Esophagus squamous epithelium (tissue), 5 donors: ENCODE measurements at places on chromosomes 5 and 9. TPM values are rescaled to one million over a fixed set of nuclear protein-coding genes. Genes with fewer than 3 reads are reported as not detected.
A peak's percentile ranks its signal among the peaks of the same experiment; 100 is the strongest.

DNA sequence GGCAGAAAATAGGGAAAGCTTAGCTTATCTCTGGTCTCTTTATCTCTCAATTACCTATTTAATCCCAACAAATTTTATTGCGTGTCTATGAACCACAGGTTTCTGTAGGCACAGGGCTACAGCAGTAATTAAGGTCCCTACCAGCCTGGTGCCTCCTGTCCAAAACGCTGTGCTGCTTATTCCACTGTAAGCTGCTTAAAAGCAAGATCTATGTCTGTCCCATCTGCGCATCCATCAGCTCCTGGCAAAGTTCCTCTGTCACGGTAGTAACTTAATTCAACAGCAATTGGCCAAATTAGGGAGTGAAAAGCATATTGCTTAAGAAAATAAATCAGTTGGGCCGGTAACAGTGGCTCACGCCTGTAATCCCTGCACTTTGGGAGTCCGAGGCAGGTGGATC is 235.8 kb upstream of the VLDLR start:
- DNase-seq = no peak

DNA sequence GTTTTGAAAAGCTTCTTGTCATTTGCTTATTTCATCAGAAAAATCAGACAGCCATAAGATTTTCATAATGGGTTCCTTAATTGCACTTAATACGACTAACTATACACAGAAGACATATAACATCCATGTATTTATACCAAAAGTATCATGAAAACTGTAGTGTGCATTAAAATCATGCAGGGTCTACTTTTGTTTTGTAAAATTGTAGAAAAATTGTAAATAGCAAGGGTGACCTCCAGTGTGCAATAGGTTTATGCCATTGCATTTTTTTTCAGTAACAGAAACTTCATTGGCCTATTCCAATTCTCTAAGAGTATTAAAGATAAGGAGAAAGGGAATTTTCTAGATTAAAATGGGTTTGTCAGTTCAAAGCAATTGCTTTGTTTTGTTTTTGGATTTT is 307.6 kb downstream of the KIAA0825 start:
- DNase-seq = no peak

GRCh38 chr5:76602094-76602726 is 21.0 kb downstream of the F2RL2 start:
- no peak for DNase-seq

DNA sequence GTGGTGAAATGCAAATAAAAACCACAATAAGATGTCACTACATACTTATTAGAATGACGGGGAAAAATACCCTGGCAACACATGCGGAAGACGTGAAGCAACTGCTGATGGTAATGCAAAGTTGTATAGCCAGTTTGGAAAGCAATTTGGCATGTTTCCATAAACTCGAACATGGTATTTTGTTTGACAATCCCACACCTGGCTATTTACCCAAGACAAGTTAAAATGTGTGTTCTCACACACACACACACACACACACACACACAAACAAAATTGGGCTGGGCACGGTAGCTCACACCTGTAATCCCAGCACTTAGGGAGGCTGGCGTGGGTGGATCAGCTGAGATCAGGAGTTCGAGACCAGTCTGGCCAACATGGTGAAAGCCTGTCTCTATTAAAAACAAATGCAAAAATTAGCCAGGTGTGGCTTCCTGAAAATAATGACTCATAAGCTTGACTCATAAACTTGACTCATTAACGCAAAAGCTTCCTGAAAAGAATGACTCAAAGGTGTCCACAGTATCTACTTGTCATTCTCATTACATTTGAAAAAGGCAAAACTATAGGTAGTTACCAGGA is 456.5 kb downstream of the CDH18 start:
- no peak for DNase-seq

DNA sequence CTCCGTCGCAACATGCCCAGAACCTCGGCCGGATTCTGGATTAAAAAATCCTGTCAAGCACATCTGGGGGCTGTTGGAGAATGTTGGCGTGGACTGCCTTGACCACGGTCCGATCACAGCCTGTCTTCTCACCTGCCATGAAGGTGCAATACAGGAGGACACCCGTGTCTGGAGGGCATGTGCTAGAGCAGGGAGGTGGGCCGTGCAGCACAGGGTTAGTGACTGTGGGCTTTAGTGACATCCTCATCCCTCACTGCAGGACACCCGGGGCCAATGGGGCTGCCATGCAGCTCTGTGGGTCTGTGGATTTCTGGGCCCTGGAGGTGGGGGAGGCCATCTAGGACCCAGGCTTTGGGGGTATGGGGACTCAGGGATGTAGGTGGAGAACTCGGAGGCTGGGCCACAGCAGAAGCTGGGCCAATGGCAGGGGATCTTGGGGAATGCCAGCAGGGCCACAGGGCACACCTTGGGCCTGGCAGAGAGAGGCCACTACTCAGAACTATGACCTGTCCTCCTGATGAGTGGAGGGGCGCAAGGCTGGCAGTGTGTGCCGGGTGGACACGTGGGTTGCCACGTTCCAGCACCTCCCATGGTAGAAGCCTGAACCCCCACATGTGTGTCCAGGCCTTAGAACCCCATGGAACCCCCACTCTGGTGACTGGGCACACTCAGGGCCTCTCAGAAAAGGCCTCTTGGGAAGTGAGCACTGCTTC is 23.3 kb downstream of the ZDHHC11B start:
- DNase-seq = no peak

GRCh38 chr9:127769929-127770582 is 8.4 kb downstream of the SH2D3C start:
- DNase-seq = no peak

Gene NLN
- total RNA-seq = 20.8 TPM

Gene FAM153A
- 6.3 TPM for total RNA-seq

DNA sequence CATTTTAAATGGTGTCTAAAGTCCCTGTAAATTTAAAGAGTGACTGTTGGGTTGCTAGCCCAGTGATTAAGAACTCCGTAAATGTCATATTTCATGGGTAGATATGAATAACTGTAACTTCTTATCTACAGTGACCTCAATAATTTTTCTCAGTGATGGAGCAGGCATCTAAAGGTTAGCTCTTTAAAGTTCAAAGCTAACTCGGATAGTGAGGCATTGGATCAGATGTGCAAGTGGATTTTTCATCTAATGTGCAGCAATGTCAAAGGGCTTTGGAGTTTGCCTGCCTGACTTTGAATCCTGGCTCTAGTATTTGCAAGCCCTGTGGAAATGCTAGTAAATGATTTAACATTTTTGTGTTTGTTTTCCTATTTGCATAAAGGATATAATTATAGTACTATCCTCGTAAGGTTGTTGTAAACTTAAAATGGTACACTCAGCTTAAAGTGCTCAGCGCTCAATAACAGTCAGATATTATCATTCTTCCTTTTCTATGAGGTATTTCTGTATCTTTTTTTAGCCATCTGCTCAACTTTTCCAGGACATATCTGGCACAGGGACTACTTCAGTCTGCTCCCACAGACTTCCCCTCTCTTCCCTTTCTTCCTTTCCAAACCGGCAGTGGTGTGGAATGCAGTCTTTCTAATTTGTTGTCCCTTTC is 163.7 kb upstream of the ELL2 start:
- no peak for DNase-seq

Gene SLC36A3
- total RNA-seq = not detected

DNA sequence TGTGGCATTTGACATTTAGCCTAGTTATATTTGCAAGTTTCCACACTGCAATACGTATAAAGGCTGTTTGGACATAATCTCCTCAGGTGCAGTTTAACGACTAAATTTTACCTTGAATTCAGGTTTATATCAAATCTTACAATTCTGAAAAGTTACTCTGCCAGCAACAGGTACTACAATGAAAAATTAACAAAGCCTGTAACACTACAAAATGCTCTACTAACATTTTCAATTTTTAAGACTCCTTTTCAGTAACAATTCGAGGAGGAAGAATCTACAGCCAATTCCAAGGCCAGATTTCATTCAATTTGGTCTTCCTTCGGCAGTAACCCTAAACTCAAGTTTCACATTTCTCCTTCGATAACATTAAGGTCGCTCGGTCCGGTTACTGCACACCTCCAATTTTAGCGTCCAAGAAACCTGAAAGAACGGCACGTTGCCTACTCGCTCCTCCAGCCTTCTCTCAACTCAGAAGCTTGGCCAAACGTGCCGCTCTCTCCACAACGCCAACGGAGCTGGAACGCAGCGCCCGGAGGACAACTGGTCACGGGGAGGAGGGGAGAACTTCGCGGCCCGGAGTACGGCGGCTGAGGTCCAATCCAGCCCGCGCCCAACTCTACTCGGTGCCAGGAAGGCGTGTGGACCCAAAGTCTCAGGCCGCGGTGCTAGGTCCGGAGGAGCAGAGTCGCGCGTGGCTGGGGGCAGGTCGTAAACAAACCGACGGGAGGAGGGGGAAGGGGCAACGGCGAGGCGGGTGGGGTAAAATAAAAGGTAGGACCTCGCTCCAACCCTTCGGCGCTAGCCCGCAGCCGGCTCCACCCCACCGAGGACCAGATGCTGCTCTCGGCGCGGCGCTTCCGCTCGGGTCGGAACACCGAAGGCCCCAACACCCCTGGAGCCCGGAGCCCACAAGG is 681 bp downstream of the FNIP1 start:
- peak; percentile 35 for DNase-seq

DNA sequence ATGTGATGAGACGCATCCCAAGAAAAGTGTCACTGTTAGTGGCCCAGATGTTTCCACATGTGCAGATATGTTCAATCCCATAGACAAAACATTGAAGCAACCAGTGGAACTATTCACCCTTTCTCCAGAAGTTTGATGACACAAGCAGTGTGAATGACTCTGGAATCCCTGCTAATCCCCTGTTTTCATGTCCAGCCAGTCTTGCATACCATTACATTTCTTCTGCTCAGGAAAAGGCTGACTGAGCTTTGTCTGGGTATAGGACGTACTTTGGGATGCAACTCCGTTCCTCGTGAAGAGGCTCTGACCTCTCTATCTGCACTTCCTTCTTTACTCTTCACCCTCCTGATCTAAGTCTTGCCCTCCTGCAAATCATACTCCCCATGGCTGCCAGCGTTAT is 172.4 kb downstream of the NTRK2 start:
- no peak for DNase-seq

Gene JAKMIP2
- 0.18 TPM for total RNA-seq

Gene PRR7
- 5.0 TPM for total RNA-seq

Gene FGD3
- total RNA-seq = 5.1 TPM

DNA sequence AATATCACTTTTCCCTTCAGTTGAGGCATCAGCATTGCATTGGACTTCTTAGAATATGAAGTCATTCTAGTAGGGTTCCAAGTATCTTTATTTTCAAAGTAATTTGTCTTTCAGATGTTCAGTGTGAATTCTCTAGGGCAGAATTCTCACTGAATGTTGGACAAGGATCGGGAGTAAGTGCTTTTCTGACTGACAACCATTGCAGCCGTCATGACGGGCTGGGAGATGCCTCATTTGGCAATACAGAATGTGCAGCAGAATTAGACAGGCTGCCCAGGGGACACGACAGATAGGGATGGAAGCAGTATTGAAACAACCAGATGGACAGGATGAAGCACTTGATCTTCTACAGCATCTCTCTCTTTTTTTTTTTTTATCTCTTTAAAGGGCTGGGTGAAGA is 129.0 kb downstream of the ICE1 start:
- DNase-seq = no peak

Gene INSL4
- not detected for total RNA-seq

Gene IL5
- total RNA-seq = not detected

Gene GABRA6
- total RNA-seq = not detected

Gene SMIM33
- total RNA-seq = not detected

DNA sequence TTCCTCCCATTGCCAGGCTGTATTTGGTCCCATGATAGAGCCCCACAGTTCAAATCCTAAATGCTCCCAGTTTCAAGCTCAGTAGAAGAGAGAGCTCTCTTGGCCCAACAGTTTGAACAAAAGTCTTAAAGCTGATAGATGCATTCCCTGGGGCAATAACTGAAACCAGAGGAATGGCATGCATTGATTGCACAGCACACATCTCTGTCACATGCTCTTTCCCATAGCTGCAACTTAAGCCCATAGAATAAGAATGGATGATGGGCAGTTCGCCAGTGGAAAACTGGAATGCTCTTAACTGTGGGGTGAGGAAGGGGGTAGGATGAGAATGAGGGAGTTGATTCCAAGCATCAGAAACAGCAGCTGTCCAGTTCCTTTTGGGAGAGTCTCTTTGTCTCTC is 1942.4 kb upstream of the WWC1 start:
- DNase-seq = no peak

- no peak for DNase-seq
Observed at GRCh38 chr5:83653669-83654068, 67.0 kb downstream of the HAPLN1 start.

- DNase-seq = no peak
Observed at GRCh38 chr9:6584881-6585597, 60.5 kb downstream of the GLDC start.

DNA sequence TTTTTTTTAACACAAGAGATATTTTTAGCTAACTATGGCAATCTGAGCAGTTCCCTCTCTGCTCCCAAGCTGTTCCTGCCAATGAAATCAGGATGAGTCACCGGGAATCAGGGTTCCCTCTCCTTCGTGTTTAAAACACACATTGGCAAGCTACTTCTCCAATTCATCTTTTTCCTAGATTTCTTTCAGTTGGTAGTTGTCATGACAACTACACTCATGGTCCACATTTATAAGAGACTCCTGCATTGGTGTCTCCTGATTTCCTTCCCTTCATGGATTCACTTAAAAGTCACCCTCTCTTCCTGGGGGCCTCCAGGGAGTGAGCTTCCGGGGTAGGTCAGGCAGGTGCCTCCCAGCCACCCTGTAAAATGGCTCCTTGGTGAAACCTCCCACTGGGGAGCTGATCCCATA is 72.3 kb upstream of the NIPAL4 start:
- DNase-seq = no peak

Gene MCIDAS
- not detected for total RNA-seq

DNA sequence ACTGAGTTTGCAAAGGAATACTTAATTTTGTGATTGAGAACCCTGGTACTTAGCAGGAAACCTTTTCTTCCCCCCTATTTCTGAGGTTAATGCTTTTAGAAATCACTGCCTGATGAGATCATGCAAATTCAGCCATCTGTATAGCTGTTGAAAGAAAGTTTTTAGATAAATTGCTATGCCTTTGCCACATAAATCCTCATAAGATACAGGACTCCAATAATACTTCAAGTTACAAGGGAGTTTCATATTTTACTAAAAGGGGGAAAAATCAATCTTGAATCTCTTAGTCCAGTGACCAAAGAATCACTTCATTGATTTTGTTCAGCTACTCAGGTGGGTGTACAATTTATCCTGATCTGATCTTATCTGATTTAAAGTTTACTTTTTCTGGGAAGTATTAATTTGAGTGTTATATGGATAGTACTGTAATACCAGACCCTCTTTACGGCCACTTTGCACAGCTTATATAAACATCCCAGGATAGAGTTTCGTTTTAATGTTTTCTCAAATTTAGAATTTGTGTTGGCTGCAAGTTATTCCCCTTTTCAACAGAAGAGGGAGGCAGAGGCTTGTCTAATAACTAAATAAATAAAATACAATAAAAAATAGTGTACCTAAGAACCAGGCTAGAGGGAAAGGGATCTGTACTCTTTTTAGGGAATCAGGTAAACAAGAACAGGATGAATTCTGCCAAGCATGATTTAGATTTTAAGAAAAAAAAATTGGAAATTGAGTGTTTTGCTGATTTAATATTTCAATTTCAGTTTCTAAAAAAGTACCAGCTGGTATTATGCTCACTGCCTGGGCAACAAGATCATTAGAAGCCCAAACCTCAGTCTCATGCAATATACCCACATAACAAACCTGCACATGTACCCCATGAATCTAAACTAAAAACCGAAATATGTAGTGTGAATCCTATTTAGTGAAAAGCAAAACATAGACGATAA is 69.1 kb downstream of the PSAT1 start:
- DNase-seq = no peak
